Amygdala (tissue), 56 donors: ENCODE measurements at places on chromosomes 1 and 21.

DNA sequence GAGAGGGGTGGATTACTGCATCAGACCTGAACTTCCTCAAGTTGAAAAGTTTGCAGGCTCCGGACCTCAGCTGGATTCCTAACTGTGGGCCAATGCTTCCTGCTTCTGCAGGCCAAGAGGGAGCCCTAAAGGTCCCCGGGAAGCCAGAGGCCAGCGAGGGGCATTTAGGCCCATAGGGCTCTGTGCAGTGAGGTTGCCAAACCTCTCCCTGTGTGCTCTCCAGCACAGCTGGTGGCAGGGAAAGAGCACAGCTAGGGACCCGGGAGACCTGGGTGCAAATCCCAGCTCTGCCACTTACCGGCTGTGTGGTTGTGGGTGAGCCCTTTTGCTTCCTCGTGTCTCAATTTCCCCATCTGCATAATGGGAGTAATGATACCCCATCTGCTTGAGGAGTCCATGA is 100.5 kb downstream of the PAX7 start:
- DNase-seq = no peak

DNA sequence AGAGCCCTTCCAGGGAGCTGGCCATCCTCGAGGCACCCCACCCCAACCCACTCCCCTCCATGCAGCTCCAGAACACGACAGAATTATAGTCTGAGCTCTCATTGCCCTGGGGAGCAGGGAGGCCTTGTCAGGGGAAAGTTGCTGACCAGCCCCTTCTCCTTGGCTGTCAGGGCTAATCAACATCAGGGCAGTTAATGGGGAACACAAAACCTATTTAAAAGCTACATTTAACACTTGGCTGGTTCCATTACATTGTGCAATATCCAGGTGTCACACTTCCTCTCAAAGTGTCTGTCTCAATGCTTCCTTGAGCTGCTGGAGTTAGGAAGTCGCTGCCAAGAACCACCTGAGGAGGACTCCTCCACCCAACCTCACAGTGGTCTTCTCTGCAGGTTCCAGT is 111.8 kb upstream of the GRIK3 start:
- no peak for DNase-seq

DNA sequence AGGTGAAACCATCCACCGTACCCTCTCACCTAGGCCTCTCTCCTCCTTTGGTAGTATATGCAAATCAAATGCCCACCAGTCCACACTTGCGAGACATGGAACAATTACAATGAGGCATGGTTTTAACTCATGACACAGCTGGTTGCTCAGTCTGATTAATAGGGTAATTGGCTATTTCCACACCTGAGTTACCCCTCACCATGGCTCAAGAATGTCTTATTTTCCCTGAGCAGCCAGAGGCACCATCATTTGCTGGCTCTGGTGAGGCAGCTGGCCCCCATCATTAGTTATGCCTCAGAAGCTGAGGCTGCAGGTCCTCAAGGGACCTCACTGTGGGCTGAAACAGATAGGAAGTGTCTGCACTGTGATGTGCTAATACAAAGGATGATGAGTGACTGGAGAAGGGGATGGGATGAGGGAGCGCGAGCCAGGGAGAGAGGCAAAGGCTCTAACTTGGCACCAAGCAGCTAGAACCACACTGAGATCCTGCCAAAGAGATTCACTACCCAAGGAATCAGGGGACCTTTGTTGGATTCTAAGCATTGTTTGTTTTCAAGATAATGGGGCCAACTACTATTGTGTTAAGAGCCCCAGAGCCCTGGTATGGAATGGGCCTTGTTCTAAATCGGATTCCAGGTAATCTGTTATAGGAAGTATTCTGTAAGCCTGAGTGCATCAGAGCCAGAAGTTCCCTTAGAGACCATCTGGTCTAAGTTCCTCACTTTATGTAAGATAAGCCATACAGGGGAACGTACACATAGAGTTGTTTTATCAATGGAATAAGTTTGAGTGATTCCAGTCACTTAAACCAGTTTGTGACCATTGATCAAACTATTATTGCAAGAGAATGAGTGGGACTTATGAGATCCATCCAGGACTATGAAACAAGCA is 80.0 kb upstream of the CNTN2 start:
- DNase-seq = no peak

GRCh38 chr1:20382711-20383110 is 92.0 kb downstream of the VWA5B1 start:
- no peak for DNase-seq

- DNase-seq = no peak
Measured at GRCh38 chr1:204602871-204603542, 82.5 kb downstream of the LRRN2 start.

DNA sequence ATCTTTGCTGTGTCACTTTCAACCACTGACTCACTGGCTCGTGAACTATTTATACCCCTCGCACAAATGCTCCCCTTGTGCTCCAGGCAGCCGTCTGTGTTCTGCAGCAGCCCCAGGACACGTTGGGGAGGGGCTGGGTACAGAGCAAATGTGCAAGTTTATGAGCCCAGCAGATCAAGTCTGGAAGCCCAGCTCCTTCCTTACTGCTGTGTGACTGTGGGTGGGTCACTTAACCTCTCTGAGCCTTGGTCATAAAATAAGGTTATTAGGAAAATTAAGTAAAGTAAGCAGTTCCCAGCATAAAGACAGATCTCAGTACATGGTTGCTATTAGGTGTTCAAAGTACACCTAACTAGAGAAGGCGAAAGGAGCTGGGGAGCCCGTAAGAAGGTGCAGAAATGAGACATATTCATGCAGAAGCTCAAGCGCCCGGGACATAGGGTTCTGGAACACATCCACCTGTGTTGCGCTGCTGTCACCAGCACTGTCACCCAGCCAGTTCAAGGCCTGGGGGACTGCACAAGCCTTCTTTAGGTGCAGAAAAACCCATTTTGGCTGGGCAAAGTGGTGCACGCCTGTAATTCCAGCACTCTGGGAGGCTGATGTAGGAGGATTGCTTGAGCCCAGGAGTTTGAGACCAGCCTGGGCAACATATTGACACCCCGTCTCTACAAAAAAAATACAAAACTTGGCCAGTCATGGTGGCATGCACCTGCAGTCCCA is 13.8 kb downstream of the EFHD2 start:
- no peak for DNase-seq

DNA sequence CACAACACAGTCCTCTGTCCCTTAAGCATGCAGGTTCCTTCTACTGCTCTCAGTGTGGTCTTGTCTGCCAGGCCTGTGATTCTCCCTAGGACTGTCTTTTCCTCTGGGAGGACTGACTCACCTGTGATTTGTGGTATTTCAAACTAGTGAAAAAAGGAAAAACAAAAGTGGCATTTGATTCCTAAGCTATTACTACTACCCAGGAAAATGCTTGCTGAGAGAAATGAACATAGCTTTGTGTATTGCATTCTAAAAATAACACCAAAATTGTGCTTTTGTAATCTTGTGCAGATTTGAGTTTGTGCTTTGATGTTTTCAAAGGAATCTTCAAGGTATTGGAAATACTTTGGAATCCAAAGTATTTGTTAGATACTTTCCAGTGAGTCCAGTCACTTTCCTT is 57.0 kb downstream of the GPR161 start:
- DNase-seq = no peak

GRCh38 chr21:32713726-32714125 is 14.1 kb downstream of the SYNJ1 start:
- DNase-seq = no peak
